Colonic mucosa (tissue), 4 donors: ENCODE measurements at places on chromosomes 16 and 17.

- no peak for DNase-seq
These were observed 56.4 kb downstream of the CMIP start for GRCh38 chr16:81500833-81501521.

DNA sequence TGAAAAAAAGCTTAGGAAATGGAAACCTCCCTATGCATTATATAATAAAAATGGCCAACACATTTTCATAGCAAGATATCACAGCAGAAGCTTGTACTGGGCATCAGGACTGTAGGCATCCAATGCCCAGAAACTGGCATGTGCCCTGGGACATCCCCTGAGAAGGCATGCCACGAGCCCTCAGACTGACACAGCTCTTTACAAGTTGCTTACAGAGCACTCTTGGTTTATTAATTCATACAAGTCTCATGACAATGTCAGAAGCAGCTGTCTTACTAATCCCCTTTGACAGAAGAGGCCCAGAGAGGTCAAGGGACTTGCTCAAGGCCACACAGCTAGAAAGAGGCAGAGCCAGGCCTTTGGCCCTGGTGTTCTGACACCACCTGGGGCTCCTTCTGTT is 5.6 kb upstream of the CCL2 start:
- no peak for DNase-seq

DNA sequence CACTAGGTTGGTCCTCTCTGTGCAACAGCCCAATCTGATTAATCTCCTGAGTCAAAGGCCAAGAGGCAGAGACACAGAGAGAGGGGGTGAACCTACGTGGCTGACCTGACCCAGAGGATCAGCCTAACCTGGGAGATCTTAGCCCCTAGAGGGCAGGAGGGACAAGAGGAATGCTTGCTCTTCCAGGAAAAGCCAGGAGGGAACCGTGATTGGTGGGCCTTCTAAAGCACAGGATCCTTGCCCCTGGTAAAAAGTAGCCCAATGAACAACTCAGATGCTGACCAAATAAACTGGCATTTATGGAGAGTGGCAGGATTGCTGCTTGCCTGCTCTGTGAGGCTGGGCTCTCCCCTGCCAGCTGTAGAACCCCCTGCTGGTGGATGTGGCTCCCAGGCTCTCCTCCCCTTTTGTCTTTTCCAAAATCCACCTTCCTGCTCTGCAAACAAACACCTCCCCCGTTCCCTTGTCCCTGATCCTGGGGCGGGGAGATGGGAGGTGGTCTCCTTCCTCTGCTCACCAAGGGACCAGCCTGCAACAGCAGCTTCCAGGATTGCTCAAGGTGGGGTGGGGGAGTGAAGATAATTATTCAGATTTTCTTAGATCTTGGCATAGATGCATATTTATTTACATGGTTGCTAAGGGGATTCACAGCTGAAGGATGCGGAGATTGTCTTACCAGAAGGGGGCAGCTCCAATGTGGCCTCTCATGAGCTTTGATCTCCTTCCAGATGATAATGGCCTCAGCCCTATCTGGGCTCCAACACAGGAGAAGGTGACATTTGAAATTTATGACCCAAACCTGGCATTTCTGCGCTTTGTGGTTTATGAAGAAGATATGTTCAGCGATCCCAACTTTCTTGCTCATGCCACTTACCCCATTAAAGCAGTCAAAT is 71.9 kb downstream of the SDR42E1 start:
- no peak for DNase-seq

- DNase-seq: no peak
These were observed 33.8 kb upstream of the MAF start for GRCh38 chr16:79634298-79634697.

DNA sequence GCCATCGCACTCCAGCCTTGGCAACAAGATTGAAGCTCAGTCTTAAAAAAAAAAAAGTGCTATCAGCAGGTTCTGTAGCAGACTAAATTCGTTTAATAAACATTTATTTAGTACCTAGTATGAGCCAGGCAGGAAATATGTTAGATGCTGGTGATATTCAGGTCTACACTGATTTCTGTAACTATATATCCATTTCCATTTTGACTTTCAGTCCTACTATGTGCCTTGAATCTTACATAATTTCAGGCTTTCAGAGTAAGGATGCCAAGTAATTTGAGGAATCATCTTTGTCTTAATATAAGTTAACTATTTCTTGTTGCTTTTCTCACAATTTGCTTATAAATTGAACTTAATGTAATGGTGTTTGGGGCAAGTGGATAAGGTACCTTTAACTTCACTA is 46.2 kb downstream of the CDK12 start:
- no peak for DNase-seq
